ENCODE measurements at places on chromosomes 6 and 20.

- DNase-seq = peak; percentile 97
Observed at GRCh38 chr6:4358414-4359107, 223.2 kb upstream of the ECI2 start.

GRCh38 chr6:12608016-12608860 lies 108.3 kb upstream of the PHACTR1 start:
- no peak for DNase-seq

- peak; percentile 88 for DNase-seq
Observed at GRCh38 chr6:143579703-143580102, 68.2 kb upstream of the FUCA2 start.

DNA sequence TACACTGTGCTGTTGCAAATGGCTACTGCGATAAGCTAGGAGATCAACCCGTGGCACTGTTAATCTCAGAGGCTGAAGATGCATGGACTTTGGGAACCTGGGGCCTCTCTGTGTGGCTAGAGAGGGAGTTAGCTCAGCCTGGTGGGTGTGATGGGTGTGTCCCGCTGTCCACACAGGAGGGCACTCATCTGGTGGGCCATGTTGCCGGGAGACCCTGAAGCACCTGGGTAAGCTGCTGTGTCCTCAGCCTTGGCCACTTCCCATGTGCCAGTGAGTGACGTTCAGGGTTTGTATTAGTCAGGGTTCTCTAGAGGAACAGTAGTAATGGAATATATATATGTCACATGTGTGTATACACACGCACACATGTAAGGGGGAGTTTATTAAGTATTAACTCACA lies 132.7 kb downstream of the ERMARD start:
- peak; percentile 16 for DNase-seq

- DNase-seq = no peak
Observed at GRCh38 chr6:30216096-30216495, 2.9 kb upstream of the TRIM26 start.

DNA sequence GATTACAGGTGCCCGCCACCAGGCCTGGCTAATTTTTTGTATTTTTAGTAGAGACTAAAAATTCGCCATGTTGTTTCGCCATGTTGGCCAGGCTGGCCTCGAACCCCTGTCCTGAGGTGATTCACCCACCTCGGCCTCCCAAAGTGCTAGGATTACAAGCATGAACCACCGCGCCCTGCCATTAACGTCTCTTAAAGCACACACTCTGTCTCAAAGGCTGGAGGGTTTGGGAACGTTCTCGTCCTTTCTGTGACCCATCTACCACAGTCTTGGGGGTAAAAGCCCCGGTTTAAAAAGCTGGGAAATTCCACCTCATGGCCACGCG lies 57.8 kb upstream of the ARID1B start:
- no peak for DNase-seq

DNA sequence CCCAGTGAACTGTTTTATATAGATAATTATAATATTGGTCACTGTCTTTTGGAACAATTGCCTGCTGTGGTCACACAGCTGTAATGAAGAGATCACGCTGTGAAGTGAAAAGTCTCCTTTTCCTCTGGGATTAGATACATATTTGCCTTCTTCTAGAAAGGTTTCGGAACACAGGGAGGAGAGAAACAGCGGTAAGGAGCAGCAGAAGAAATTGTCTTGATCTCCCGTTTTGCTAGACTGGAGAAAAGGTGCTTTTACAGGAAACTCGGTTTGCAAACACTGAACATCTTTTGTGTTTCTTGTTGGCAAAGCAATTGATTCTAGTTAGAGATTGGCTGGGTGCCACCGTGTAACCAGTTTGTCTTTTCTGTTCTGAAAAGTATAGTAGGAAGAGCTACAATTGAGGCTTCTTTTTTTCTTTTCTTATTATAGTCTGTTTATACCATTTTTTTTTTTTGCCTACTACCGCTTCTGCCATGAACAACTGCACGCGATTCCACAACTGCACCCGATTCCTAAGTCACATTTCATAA lies 404.1 kb upstream of the ID4 start:
- no peak for DNase-seq

GRCh38 chr6:165272585-165272984 lies 36.8 kb downstream of the C6orf118 start:
- DNase-seq = no peak

DNA sequence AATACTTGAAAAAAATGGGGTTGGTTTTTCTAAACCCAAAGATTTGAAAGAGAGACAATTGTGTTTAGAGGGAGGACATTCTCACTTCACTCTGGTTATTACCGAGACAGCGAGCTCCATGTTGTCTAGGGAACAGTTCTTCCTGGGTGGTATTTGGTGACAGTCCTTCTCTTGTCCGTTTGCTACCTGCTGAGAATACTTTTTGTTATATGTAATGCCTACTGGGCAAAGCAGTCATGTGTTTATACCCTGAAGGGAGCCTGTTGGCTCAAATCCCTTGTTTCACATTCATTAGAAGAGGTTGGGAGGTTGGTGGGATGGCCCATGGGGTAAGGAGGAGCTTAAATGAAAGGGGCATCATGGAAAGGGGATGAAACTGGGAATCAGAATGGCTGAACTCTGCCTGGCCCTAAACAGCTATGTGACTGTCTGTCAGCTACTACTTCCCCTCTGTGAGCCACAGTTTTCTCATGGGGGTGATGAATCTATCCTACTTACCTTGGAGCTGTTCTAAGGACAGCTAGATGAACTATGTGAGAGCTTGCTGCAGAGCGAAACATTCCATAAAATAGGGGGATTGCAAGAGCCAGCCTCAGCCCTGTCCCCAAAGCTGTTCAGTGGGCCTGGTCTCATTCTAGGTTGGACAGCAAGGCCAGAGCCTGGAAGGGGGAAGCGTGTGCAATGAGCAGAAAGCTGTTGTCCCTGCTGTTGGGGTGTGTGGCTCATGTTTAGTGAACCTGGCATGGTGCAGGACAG lies 43.5 kb downstream of the FNDC1 start:
- DNase-seq = no peak

DNA sequence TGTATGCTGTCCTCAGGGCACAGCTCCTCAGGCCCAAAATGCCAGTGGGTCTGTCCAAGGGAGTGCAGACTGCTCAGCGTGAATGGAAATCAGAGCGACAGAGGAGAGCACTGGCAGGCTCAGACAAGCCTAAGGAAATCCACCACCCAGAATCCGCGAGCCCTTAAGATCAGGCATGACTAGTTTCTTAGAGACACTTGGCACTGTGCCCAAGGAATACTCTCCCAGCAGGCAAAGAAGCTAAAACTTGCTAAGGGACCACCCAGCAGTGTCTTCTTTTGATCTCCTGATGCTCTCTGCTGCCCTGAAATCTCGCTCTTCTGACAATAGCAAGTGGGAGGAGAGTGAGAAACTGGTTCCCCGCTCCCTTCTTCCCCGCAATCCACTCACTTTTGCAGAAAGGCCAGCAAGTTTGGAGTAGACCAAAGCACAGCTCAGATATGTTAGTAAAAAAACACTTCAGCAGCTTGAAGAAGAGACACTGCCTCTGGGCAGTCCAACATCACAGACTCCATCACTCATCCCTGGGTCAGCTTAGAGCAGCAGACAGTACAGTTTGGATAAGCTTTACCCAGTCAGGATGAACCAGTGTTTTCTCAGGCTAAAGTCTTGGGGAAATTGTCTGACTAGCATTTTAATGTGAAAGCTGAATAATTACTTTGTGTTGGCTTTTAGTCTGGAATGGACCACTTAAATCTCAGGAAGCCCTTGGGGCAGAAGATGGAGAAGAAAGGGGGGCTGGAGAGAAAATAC lies 32.4 kb downstream of the TRAF3IP2 start:
- DNase-seq = no peak

GRCh38 chr6:70371454-70372105 lies 41.7 kb upstream of the FAM135A start:
- no peak for DNase-seq

DNA sequence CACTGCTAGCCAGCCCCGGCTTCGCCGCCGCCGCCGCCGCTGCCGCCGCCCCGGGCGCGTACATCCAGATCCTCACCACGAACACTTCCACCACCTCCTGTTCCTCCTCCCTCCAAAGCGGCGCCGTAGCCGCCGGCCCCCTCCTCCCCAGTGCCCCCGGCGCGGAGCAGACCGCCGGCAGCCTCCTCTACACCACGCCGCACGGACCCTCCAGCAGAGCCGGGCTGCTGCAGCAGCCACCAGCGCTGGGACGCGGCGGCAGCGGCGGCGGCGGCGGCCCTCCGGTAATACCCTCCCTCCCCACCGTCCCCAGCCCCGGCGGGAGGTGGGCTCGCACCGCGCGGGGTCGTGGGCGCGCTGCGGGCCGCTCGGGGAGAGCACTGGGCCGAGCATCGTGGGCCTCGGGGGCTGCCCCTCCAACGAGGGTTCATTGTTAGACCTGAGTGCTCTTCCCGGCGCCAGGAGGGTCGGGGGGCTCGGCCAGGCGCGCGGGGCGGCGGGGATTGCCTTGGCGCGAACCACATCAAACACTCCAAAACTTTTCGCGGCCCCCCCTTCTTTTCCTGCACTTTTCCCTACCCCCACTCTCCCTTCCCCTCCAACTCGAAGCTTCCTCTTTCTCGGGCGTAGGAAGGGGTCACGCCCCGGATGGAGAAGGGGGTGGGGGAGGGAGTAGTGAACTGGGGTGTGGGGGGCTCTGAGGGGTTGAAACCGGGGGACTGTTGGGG lies 827 bp downstream of the E2F3 start:
- peak; percentile 86 for DNase-seq

- DNase-seq = no peak
Observed at GRCh38 chr6:116568821-116569755, 2.2 kb upstream of the RWDD1 start.

DNA sequence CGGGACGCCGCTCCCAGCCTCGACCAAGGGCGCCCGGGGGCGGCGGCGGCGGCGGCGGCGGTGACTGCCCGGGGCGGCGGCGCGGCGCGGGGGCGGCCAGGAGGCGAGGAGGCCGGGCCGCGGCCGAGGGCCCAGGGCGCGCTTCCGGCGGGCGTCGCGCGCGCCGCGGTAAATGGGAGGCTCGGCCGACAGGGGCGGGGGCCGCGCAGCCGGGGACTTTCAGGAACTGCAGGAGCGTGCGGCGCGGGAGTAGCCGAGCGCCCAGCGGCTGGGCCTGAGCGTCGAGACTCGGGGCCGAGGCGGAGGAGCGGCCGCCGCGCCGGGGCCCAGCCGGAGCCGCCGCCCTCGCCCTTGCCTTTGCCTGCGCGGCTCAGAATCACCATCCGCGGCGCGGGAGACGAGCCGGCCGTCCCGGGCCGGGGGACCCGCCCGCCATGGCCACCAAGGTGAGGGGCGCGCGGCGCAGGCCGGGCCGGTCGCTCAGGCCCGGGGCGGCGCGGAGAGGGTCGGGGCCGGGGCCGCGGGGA lies at the start of gene SNX9:
Gene SNX9, plus strand, starts transcription at position 246 of the 527 bp plus-strand sequence. Its CDS starts 189 bp downstream, at position 435.
- peak; percentile 96 for DNase-seq

- DNase-seq = no peak
Observed at GRCh38 chr6:107400616-107401147, 58.7 kb downstream of the PDSS2 start.

DNA sequence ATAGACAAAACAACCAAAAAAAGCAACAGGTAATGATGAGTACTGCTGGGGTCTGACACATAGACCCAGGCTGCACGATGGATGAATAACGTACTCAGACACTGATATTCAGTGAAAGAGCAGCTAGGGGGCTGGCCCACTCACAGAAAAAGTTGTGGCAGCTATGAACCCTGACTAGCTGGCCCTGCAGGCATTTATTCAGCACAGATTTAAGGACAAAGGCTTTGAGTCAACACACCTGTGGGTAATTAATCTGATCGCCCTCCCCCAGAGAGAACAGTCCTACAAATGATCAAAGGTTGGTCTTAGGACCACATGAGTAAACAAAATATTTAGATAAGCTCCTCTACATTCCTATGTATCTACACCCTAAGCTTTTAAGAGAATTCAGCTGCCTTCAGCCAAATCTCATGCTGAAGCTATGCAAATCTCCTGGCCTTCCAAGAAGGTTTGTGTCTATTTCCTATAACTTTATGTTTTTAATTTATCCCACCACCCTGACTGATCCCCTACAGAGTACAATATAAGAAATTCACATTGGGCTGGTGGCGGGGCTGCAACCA lies 81.7 kb upstream of the NXT1 start:
- no peak for DNase-seq

DNA sequence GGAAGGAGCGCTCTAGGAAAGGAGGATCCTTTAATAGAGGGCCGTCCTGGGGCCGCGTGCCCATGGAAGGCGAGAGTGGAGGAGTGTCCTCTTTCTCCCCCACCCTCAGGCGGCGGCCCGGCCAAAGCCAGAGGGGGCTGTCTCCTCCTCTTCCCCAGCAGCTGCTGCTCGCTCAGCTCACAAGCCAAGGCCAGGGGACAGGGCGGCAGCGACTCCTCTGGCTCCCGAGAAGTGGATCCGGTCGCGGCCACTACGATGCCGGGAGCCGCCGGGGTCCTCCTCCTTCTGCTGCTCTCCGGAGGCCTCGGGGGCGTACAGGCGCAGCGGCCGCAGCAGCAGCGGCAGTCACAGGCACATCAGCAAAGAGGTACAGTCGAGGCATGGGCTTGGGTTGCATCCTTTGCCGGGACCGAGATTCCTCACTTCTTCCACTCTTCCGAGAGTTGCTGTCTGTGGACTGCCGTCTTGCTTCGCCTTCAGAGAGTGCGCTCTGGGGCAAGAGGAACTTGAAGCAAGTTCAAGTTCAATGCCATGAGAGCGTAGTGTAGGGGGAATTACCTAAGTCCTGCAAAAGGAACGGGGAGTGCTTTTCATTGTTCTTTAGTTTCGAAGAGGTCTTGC lies at the start of gene LAMA2:
Gene LAMA2, plus strand, starts transcription at position 148 of the 621 bp plus-strand sequence. Its CDS starts 108 bp downstream, at position 256.
- peak; percentile 94 for DNase-seq

- no peak for DNase-seq
Observed at GRCh38 chr20:2890742-2891141, 17.5 kb downstream of the PTPRA start.

GRCh38 chr20:42790111-42790510 lies 399.6 kb downstream of the PTPRT start:
- no peak for DNase-seq

DNA sequence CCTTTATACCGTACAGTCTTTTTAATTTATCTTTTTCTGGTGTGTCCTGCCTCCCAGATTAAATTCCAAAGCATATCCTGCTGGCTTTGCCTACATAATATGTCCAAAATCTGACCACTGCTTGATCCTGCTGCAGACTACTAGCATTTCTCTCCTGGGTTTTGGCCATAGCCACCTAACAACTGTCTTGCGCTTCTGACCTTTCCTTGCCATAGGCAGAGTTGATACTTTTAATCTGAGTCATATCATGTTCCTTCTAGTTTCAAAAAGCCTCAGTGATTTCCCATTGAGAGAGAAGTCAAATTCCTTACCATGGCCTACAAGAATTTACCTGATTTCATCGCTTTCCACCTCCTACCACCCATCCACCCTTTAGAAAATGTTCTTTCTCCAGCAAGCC lies 104.8 kb downstream of the BCKDHB start:
- no peak for DNase-seq

DNA sequence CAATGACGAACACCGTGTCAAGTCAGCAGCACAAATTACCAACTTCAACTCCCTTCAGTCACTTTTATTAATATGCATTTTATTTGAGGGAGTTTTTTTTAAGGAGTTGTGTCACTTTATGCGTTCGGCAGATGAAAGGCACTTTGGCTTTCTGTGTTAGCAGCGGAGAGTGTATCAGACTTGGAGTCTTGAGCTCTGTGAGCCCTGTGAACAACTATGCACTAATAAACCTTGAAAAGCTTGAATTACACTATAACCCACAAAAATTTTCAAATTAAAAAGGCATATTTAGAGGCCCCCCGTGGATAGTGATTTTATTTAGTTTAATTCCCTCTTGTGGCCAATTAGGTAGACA lies 335.3 kb upstream of the NT5E start:
- no peak for DNase-seq

- DNase-seq = no peak
Observed at GRCh38 chr20:16666272-16666671, 63.6 kb upstream of the SNRPB2 start.
